Prostate gland (tissue), 2 donors: ENCODE measurements at places on chromosomes 3 and 15.

DNA sequence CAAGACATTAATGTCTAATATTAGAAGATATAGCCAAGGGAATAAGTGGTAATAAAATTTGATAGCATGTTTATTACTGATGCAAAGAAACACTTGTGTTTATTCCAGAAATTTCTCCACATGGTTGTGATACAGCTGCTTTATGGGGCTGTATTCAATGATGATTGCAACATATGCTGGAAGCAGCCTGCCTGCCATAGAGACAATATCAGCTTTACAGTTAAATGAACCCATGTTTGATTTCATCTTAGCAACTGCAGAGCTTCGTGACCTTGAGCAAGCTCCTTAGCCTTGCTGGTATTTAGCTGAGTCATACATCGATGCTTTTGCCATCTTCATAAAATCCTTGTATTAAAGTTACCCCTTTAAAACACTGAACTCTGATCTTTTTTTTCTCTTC is 168.1 kb upstream of the STAC start:
- DNase-seq, result no peak

DNA sequence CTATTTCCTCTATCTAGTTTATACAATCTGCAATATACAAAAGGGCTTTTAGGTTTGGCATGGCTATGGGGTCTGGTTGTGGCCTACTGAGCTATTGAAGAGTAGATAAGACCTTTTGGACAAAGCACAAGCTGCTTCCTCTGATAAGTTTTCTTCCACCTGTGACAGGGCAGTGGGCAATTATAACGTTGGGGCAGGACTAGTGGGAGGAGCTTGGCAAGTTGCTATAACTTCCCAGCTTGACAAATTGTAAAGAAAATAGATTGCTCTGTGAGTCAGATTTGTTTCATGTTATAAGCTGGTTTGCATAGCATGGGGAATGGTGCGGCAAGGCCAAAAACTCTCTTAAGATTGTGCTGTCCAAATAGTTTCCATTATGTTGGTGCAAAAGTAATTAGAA is 64.9 kb downstream of the SLC7A14 start:
- DNase-seq, result no peak

DNA sequence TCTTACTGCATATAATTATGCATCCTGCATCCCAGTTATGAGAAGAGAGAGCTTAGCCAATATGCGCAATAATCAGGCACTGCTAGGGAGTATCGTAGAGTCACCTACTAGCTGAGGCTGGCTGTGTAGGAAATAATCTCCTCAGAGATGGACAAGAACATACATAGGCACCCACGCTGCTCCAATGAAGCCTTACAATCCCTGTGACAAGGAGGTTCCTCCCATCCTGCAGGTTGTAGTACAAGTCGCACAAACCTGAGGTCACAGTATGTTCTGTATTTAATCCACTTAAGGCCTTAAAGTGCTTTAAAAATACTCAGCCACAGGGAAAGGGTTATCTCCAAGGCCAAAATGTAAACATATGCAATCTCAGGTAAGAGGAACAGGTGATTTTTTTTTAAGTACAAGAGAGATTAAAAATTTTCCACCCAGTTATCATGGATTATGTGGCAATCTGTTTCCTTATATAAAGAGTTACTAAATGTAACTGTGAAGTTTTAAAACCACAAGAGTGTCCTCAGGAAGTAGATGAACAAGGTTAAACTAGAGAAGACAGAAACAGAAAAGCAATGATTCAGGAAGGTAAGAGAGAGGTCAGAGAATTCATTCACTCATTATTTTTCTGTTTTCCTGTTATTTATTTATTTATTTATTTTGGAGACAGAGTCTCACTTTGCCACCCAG is 7.5 kb upstream of the COLQ start:
- DNase-seq, result no peak

DNA sequence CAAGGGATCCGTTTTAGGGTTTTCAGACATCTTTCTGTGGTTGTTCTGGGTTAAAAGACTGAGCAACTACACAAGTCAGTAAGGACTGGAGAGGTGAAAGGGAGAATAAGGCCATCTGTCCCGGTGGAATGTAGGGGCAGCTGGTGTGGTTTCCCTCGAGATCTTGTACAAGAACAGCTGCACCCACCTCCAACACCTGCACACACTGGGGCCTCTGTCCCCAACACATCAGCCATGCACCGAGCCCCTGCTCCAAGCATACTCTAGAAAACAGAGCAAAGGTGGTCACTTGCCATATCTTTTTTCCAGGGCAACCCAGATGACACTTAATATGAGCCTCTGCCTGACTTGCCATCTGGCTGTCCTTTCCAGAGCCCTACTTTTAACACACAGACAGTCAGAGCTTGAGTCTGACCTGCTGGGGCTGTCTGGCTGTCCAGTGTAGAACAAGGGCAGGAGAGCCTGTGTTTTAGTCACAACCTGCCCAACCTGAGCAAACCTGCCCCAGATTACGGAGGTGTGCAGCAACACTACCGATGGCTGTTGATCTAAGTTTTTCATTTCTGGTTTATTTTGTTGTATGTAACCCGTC is 12.2 kb downstream of the MAN2A2 start:
- no peak for DNase-seq

DNA sequence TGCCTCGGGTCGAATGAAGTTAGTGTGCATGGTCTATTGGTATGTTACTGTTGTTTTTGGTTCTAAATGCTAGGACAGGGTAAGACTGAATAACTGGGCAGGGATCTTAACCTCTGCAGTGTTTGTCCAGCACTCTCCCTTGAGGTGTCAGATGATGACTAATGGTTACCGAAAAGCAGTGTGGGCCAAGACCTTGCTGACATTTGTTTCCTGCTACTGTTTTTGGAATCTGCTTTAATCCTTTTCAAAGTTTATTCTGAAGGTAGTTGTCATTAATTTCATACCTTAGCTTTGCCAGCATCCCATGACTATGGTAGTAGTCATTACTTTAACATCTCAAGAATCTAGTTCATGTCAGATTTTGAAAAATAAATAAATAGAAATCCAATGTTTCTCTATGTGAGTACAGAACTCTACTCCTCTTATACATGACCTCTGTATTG is 117.0 kb downstream of the P3H2 start:
- no peak for DNase-seq

DNA sequence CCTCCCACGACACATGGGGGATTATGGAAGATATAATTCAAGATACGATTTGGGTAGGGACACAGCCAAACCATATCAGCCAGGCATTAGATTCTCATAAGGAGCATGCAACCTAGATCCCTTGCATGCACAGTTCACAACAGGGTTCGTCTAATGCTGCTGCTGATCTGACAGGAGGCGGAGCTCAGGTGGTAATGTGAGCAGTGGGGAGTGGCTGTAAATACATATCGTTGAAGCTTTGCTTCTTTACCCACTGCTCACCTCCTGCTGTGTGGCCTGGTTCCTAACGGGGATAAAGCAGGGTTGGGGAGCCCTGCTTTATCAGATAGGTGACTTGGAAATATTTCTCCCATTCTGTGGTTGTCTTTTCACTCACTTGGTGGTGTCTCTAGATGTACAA is 14.8 kb downstream of the DOCK3 start:
- DNase-seq, result no peak

DNA sequence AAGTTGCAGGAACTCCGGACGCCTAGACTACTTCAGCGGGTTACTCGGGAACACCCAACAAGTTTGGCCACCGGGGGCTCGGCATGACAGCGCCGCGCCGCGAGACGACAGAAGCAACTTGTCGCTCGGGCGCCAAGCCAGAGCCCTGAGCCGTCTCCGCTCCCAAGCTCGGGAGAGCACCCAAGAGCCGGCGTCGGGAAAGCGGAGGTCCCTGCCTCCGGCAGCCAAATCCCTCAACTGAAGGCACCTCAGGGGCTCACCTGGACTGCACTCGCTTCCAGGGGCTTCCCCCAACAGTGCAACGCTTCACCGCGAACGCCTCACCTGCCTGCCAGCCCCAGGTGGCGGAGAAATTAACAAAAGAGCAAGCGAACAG is 640 bp downstream of the MB21D2 start:
- peak; percentile 70 for DNase-seq

- DNase-seq, result no peak
Observed at GRCh38 chr3:175118382-175118941, 259.3 kb downstream of the NAALADL2 start.

DNA sequence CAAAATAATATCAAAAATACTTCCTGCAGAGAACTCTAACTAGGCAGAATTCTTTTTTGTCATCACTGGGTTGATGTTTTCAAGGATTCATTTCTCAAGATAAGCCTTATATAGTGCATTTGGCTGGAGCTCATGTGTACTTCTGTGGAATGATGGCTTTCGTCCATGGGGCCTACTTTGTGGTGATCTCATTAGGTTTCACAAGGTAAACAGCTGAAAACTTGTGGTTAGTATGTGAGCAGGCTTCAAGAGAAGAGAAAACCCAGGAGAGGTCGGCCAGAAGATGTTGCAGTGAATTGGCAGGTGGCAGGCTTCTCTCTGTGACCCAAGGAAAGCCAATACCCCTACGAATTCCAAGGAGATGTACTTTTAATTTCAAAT is 121.4 kb upstream of the PHLDB2 start:
- peak; percentile 88 for DNase-seq

- DNase-seq, result no peak
Observed at GRCh38 chr3:114650808-114651207, 357.0 kb downstream of the TIGIT start.

DNA sequence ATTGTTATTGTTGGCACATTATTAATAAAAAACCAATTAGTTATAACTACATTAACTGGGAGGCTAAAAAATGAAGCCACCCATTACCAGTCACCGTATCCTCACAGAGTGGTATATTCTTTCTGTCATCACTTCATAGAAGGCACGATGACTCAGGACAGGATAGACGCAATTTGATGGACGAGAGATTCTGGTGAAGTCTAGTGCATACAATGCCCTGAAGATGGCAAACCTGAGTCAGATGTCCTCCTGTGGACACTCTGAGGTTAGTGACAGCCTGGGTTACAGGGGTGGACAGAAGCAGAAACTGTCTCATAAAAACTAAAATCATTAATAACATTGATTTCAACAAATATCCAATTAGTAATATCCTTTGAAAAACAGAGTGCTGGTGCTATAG is 150.3 kb downstream of the SLC9A9 start:
- DNase-seq, result no peak

- no peak for DNase-seq
Observed at GRCh38 chr15:53160092-53160704, 370.1 kb upstream of the ONECUT1 start.

DNA sequence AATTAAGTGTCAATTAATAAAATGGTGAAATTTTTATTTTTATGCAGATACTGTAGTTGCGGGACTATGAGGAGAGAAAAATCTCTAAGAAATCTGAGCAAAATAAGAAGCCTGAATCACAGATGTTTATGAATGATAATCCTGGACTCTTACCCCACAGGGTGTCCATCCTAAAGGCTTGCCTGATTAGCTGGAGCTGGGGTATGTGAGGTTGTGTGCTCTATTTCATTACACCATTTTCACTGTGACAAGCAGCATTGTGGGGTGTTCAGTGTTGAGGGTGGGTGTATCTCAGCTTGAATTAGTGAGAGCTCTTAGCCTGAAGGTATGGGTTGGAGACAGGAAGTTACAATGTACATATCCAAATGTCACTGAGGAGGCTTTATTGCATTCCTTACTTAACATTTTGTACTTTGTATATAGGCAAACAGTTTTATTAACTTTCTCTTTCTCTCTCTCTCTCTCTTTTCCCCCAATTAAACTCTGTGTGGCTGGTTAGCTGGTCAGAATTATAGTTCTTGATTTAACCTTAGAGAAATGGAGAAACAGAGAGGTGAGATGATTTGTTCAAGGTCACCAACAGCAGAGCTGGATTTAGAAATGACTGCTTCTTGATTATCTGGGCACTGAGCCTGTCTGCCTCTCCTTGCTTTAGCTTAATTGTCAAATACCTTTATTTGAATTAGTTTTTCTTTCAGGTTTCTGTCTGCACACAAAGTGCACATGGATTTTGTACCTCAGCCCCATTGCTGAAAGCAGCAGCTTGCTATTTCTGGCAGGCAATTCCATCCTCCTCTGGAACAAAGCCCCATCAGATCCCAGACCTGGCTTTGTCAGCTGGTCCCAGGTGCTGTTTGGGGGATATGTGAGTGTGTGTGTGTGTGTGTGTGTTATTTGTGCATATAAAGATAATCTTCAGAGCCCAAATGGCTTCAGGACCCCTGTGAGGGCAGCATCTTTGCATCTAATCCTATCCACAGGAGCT is 35.8 kb downstream of the GJD2 start:
- DNase-seq, result no peak

DNA sequence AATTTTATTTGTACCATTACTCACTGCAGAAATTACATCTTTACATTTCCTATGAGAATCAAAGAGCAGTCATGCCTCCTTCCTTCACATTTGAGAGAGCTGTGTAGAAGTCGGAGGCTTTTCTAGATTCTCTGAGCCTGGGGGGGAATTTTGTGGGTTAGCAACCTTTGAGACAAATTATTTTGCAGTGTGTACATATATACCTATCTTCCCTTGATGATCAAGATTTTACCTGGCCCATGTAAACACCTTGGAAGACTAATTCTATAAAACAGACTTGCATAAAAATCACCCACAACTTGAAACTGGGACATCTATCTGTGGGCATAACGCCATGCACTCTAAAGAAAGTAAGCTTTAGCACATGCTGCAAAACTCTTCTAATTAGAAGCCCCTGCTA is 491.5 kb upstream of the MDFIC2 start:
- no peak for DNase-seq

- no peak for DNase-seq
Observed at GRCh38 chr3:124007186-124007585, 15.3 kb upstream of the ROPN1 start.

- DNase-seq, result no peak
Observed at GRCh38 chr3:34207002-34207401, 408.6 kb downstream of the PDCD6IP start.

GRCh38 chr3:130907966-130908365 is 14.1 kb downstream of the ATP2C1 start:
- DNase-seq, result no peak

DNA sequence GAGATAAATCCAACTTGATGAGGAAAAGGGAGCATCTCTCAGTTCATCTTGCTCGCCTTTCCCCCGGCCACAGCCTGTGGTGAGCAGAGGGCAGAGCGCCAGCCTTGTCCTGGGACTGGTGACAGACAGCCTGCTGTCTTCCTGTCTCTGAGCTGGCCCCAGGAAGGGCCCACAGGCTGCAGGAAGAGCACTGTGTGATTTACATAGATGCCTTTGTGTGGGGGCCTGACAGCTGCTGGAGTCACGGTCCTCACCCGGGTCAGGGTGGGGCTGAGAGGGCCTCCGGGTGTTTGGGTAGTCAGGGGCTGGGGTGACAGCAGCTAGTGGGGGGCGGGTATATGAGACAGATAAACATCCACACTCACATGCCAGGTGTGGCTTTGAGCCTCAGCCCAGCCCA is 29.3 kb downstream of the PLA2G4D start:
- DNase-seq, result no peak

- no peak for DNase-seq
Observed at GRCh38 chr3:2303566-2303965, 204.9 kb downstream of the CNTN4 start.
